ENCODE measurements at places on chromosomes 13 and 19. TPM values are rescaled to one million over a fixed set of nuclear protein-coding genes. Genes with fewer than 3 reads are reported as not detected.
A peak's percentile ranks its signal among the peaks of the same experiment; 100 is the strongest.

GRCh38 chr19:28414748-28415147, 798.2 kb downstream of the UQCRFS1 start:
- DNase-seq: no peak

- DNase-seq: no peak
Observed at GRCh38 chr13:53683608-53684007, 655.0 kb downstream of the OLFM4 start.

DNA sequence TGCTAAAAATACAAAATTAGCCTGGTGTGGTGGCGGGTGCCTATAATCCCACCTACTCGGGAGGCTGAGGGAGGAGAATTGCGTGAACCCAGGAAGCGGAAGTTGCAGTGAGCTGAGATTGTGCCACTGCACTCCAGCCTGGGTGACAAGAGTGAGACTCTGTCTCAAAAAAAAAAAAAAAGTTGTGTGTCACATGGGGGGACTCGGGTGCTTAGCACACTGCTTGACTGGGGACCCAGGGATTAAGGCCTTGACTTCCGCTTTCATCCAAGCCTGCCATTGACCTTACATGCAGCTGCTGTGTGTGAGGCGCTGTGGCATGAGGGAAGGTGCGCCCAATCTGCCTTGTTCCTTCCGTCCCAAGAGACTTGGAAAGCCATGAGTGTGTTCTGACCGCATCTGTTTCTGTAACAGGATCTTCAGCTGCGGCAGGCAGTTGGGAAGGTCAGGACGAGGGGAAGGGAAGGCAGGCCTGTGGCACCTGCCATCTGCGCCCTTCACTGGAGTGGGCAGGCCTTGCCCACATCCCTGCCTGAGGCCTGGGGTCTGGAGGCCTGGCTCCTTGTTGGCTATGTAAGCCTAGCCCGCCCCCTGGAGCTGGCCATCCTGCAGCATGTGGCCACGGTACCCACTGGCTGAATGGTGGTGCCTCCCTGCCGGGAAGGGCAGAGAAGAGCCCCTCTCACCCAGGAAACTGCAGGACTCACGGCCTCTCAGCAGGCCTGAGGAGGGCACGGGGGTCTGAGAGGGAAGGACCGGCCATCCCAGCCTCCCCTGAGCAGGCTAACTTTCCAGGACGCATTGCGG, 23.0 kb downstream of the PPP1R37 start:
- no peak for DNase-seq

- no peak for DNase-seq
Observed at GRCh38 chr19:13975870-13976269, 23.6 kb downstream of the DCAF15 start.

- no peak for DNase-seq
Observed at GRCh38 chr19:32580353-32580900, 563 bp upstream of the PDCD5 start.

- no peak for DNase-seq
Observed at GRCh38 chr13:41835871-41836270, 125.0 kb downstream of the VWA8 start.

DNA sequence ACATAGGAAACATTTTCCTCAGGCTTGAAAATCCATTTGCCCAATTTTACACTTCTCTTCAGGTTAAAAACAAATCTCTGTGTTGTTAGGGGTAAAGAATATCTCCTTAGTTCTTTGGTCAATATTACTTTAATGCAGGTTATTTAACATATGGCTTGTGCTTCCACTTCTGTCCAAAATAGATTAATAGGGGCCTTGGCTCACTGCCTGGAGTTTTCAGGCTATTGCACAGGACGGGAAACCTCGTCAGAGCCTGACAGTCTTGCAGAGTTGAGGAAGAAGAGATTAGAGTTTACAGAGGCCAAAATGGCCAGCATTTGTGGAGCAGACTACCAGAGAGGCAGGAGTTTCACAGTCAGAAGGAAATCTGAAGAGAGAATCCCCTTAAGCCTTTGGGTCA, 863.9 kb upstream of the GPC6 start:
- DNase-seq: no peak

DNA sequence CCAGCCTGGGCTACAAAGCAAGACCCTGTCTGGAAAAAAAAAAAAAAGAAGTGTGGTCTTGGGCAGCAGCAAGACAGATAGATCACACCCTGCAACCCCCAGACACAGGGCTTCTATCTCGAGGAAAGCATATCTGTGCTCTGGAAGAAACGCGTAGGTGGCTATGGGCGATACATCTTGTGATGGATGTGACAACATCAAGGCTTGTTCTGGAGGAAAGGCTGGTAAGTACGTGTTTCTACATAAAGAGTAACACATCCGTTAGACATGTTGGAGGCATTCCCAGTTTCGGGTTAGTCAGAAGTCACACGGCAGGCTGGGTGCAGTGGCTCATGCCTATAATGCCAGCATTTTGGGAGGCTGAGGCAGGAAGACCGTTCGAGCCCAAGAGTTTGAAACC, 6.6 kb upstream of the DHDH start:
- peak; percentile 83 for DNase-seq

GRCh38 chr13:23579896-23580683, 9.9 kb downstream of the TNFRSF19 start:
- DNase-seq: no peak

- DNase-seq: no peak
Observed at GRCh38 chr19:17614476-17614875, 59.0 kb downstream of the COLGALT1 start.

DNA sequence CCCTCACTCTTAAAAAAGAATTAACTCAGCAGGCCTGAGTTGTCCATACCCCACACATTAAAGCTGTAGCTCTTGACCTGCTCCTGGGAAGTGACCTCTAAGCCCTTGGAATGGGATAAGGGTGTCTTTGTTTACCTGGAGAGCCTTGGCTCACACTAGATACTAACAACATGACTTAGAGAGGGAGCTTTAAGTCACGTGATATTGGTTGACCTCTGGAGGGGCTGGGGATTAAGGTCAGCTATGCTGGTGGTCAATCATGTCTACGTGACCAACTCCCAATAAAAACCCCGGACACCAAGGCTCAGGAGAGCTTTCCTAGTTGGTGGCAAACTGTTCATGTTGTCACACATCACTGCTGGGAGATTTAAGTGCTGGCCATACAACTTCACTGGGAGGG, 2.9 kb downstream of the NWD1 start:
- DNase-seq: no peak

- no peak for DNase-seq
Observed at GRCh38 chr13:111239764-111240670, 80.4 kb upstream of the TEX29 start.

- no peak for DNase-seq
Observed at GRCh38 chr19:28435551-28436271, 777.2 kb downstream of the UQCRFS1 start.

- DNase-seq: no peak
Observed at GRCh38 chr13:52027832-52028231, 3.3 kb downstream of the UTP14C start.

DNA sequence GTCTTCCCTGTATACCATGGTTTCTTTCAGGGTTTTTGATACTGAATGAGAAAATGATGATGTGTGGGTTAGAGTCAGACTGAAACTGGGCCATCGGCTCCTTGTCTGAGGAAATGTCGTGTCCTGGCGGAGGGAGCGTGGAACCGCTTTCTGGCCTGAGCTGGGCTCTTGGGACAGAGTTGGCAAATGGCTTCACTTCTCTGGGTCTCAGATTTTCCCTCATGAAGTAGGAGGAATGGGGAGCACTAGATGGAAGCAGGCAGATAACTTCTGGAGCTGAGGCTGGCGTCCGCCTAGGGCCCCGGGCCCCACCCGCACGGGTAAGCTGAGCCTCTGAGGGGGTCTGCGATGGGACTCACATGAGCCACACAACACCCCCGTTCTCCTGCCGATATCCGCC, 133.3 kb upstream of the WASF3 start:
- DNase-seq: peak; percentile 49

DNA sequence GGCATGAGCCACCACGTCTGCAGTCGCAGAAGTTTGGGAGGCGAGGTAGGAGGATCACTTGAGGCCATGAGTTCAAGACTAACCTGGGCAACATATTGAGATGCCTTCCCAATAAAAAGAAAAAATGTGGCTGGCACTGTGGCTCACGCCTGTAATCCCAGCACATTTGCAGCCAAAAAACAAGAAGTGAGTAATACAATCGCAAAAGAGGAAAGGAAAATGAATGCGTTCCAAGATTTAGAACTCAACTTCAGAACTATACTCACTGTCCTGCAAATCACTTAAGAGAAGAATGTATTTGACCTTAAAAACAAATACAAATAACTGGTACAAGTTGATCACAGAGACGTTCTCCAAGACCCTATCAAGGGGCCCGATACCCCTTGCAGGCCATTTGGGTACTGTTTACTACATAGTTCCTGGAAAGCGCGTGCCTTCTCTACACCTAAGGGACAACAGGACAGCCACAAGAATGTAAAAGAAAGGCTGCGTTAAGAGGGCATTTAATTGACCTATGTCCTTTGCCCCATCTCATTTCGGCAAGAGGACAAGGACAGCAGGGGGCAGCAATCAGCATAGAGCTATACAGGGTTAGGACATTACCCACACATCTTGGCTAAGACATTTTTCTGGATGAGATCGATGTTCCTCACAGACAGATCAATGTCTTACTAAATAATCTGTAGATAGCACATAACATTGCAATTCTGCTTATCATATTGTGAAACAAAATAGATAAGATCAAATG, 41.3 kb downstream of the FLT3 start:
- DNase-seq: no peak

GRCh38 chr19:57512845-57513244, 13.1 kb downstream of the ZNF773 start:
- no peak for DNase-seq

Gene ZNF699
- polyA plus RNA-seq: 1.6 TPM

Gene GPATCH1
- polyA plus RNA-seq: 10.6 TPM

Gene SMIM44
- polyA plus RNA-seq: not detected

Gene CHERP
- polyA plus RNA-seq: 17.4 TPM

Gene CDX2
- not detected for polyA plus RNA-seq

Gene SBK2
- polyA plus RNA-seq: not detected

Gene GPR183
- polyA plus RNA-seq: 1.7 TPM

Gene TPTE2
- 0.13 TPM for polyA plus RNA-seq

Gene PDE4C
- 0.25 TPM for polyA plus RNA-seq

Gene CYP2A7
- not detected for polyA plus RNA-seq

Gene NR2F6
- 10.4 TPM for polyA plus RNA-seq
